Fibroblast of the aortic adventitia (primary cell): ENCODE measurements at places on chromosomes 12 and 14. TPM values are rescaled to one million over a fixed set of nuclear protein-coding genes. Genes with fewer than 3 reads are reported as not detected.

DNA sequence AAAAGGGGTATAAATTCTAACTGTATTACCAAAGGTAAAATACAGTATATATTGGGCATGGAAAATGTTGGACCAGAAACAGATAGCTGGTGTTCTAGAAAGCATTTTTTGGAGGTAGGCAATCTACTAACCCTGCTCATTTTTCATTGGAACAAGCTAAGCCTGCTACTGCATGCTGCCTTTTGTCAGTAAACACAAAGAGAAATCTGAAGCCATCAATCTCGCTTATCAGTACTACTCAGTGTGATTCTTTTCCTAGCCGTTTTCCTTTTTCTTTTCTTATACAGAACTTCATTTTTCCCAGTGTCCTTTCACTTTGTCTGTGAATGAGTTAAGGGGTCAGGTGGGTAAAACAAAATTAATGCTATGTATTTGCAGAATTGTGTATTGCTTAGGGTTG, 312.3 kb downstream of the NPAS3 start:
- DNase-seq, result no peak

NRDE2 gene
- 11.2 and 21.0 TPM in 2 replicates for total RNA-seq

LRP10 gene
- 104 and 107 TPM in 2 replicates for total RNA-seq

DTX1 gene
- total RNA-seq, result 0.16 TPM in 1 of 2 replicates, not detected in the other

- no peak for DNase-seq
Measured at GRCh38 chr12:5723711-5724252, 221.3 kb downstream of the ANO2 start.

GRCh38 chr14:59147007-59147406, 41.5 kb upstream of the DAAM1 start:
- no peak for DNase-seq

DNA sequence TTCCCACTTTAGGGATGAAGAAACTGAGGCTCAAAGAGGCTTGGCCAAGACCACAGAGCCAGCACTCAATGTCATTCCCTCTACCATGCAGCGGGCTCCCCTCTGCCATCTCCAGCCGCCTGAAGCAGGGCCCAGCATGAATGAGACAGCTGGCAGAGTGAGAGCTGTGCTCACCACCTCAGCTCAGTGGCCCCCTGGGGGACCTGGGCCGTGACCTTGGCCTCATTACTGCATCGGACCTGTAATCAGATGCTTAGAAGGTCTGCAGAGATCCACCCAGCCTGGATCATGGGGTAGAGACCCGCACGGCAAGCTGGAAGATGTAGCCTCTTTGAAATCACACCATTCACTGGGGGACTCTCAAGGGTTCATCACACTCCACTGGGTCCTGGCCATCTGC, 22.7 kb upstream of the CORO1C start:
- DNase-seq, result no peak

DNA sequence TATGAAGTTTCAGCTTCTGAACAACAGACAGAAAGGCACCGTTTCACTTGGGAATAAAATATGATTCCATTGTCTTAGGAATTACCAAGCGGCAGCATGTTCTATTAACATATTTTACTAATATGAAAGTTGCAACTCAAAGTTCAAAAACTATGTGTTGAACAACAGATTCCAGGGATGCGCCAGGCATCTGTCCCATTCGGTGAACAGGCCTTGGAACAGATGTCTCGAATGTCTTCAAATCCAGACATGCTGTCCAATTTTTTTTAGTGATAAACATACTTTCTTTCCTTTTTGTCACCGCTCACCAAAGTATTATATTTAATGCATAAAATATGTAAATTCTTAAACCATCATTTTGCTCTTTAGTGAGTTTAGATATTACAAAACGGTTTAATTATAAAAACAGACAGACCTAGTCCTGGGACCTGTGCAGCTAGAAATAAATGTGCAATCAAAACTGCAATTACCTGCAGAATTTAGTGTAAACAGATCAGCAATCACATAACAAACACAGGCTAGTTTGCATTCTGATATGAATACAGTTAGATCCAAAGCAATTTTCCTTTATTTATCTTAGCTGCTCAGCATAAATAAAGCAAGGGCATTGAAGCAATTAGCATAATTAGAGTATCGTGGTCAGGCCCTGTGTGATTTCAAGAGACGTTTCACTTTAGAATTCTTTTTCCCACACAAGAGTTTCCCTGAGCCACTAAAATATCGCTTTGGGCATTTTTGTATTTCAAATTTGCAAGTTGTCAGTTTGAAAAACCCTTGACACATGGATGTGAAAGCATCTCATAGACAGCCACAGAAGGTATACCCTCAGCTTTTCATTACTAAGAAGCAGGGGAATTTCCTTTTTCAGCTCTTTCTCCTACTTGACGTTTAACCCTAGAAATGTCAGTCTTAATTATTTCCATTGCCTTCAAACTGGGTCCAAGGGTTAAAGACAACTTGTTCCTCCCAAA, 420.8 kb downstream of the EGLN3 start:
- no peak for DNase-seq

GRCh38 chr14:55715889-55716288, 135.9 kb downstream of the KTN1 start:
- peak; percentile 67 for DNase-seq

MIP gene
- total RNA-seq, result not detected in 2 replicates

DNA sequence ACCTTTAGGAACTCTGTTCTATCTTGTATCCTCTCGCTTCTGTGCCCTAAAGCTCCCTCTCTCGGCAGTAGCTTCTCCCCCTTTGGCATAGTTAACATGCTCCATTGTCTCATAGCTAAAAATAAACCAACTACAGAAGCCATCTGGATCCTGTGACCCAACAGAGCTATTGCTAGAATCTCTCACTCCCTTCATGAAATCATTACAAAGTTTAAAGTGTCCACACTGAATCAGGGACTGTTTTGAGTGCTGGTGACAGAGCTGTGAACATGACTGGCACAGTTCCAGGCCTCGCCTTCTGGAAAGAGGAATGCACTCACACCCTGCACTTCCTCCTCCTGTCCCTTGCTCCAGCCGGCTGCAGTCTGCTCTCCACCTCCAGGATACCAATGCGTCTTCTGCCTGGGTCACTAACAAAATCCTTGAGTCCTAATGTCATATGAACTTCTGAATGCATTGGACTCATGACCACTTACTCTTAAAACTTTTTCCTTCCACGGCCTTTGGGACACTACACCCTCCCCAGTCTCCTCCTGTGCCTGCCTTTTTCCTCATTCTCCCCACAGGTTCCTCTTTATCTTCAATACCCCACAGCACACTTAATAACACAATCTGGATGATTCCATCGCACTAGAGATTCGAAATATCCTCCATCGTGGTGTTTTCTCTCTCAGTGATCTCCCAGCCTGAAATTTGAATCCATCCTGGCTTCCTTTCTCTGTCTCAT, 13.2 kb downstream of the PLBD1 start:
- peak; percentile 2 for DNase-seq

IGF1 gene
- total RNA-seq, result 0.63 and 6.1 TPM in 2 replicates

RIN3 gene
- total RNA-seq, result 5.7 and 7.2 TPM in 2 replicates

EFS gene
- total RNA-seq, result 4.6 and 10.8 TPM in 2 replicates

DNA sequence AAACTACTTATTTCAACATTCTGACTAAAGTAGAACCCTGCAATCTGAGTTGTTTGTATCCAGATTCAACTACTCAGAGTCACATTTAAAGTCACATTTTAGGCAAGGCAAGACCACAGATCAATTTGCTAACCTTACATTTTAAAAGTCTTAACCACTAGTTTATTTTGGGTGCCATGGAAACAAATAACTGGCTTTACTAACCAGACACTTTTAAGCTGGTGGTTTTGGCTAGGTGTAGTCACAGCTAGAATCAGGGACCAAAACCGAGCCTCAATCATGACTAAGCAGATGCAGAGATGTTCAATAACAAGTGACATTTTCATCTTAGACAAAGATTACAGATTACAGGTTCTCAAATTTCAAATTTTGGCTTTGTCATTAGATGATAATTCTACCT, 115.3 kb downstream of the PDE6H start:
- DNase-seq, result no peak

RNASE3 gene
- not detected in 2 replicates for total RNA-seq

DNA sequence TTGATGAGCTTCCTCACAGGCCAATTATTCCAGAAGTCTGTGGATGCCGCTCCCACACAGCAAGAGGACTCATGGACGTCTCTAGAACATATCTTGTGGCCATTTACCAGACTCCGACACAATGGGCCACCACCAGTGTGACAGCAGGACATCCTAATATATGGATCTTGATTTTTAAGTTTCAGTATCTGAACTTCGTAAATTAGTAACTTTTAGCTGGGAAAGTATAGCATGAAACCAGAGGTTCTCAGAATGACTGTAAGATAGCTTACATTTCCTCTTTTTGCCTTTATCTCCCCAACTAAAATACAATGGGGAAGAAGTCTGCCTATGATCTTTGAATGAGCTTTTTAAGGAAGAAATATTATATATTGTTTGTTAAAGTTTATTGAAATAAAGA, 87.0 kb downstream of the DNAI7 start:
- no peak for DNase-seq

KRT1 gene
- not detected in 2 replicates for total RNA-seq

B3GNT4 gene
- total RNA-seq, result not detected in 2 replicates

MYF5 gene
- not detected in 2 replicates for total RNA-seq

CARMIL3 gene
- total RNA-seq, result not detected in 2 replicates

RTL1 gene
- total RNA-seq, result not detected in 2 replicates

RPS6KA5 gene
- total RNA-seq, result 5.0 and 8.0 TPM in 2 replicates

KRT72 gene
- not detected in 2 replicates for total RNA-seq

- DNase-seq, result no peak
Measured at GRCh38 chr12:65155784-65156183, 13.6 kb upstream of the LEMD3 start.

- peak; percentile 74 for DNase-seq
Measured at GRCh38 chr12:71415336-71416231, 24.0 kb upstream of the LGR5 start.

- peak; percentile 92 for DNase-seq
Measured at GRCh38 chr12:106030210-106031071, 108.3 kb downstream of the NUAK1 start.

MYF6 gene
- total RNA-seq, result not detected in 2 replicates

- peak; percentile 70 for DNase-seq
Measured at GRCh38 chr14:34098045-34098984, 147.4 kb upstream of the EGLN3 start.

DNA sequence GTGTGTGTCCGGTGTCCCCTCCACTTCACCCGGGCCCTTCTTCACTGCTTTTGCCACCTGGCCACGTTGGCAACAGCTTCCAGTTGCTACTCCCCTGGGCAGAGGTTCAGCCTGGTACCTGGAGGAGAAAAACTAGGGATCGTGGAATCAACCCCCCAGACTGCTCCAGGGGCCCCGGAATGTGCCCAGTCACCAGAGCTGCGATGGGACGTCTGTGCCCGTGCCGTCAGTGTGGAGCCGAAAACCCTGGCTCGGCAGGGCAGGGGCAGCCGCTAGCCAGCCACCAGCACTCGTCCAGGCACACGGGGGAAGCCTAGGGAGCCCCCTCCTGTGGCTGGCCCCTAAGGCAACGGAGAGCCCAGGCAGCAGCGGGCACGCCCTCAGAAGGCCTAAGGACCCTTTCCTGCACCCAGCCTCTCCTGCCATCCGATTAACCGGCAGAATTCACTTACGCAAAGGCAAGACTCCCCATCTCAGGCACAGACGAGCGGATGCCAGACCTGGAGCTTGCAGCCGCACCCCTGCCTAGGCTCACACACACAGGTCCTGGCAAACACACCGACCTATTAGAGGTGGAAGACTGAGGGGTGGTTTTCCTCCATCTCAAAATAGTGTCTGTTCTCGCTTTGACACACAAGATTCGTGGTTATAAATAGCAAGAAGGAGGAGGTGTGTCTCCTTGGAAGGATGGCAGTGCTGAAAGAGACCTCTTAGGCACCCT, 62.6 kb downstream of the FBXL14 start:
- no peak for DNase-seq

- peak; percentile 88 for DNase-seq
Measured at GRCh38 chr12:14416658-14417057, 51.2 kb downstream of the ATF7IP start.

DNA sequence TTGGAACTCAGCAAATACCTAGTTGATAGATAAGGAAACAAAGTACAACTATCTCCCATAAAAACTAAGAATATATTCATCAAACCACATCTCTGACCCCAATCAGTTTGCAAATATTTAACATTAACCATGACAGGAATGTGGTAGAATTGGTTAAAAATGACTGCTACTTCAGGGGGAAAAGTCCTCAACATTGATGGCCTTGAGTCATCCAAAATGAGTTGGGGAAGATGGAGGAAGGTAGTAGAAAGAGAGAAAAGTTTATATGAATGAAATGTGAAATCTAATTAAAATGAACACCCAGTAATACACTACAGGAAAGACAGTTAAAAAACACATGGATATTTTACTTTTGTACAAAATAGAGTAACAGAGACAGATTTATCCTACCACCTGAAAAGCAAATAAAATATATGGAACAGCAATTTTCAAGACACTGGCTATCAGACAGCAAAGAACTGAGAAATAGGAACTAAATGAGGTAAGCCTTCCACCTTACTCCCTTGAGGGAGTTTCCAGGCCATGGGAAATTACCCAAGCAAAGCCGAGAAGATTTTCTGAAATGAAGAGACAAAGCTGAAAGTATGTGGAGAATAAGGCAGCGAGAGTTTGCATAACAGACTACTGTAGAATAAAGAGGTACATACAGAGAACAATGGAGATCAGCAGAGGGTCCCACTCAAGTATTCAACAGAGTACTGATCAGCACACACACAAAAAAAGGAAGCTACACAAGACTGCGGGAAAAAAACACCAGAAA, 49.6 kb downstream of the TC2N start:
- DNase-seq, result no peak

ACADS gene
- 7.5 and 7.8 TPM in 2 replicates for total RNA-seq

DNA sequence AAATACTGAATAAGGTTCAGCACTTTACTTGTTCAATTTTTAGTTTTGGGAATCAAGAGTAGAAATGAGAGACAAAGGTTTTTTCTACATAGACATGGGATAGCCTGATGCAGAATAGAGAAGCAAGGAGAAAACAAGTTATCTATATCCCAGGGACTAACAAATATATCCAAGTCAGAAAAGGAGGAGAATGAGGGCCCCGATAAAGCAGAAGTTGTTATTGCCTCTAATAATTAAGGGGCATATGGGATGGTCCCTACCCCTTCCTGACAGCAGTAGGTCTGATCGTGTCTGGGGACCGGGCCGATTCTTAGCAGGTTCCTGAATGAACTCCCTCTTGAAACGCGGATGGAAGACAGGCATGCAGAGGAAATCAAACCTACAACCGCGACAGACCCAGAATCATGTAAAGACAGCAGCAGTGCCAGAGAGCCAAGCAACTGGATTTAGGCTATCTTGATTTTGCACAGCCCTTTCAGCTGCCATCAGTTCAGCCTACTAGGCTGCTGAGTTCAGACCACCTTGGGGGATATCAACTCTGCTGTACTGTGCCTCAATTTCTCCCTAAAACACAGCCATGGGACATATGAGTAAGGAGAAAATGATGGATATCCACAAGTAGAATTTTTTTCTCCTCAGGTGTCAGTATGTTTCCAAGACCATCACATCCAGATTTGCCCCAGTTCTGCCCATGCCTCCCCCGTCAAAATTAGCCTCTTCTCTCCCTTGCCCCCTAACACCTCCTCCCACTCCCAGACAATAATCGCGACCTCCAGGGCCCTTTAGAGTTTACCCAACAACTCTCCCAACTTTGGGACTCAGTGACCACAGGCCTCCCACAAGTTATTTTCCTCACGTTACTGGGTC, 706 bp downstream of the PRMT5 start:
- DNase-seq, result no peak
